ENCODE measurements at places on chromosomes 5 and 9.

- DNase-seq: no peak
These were observed 50.8 kb downstream of the HMGCR start for GRCh38 chr5:75387806-75388205.

DNA sequence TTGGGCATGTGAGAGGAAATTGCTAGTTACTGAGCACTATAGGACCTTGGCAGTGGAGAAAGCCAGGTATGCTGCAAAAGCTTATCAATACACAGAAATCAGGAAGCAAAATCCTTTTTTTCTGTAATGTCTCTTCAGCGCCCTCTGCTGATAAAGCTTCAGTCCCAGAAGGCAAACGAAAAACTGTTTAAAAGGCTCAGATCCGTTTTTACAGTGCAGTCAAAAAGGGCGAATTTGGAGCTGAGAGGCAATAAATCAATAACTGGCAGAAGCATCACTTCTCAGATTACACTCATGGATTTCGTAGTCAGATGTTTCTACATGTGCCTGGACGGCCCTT, 1.1 kb upstream of the MAN2A1 start:
- DNase-seq: no peak

GRCh38 chr5:56389261-56389660, 156.1 kb upstream of the ANKRD55 start:
- DNase-seq: no peak

GRCh38 chr5:24816206-24816605, 171.4 kb upstream of the CDH10 start:
- DNase-seq: no peak

GRCh38 chr5:40601198-40601868, 78.4 kb upstream of the PTGER4 start:
- no peak for DNase-seq

DNA sequence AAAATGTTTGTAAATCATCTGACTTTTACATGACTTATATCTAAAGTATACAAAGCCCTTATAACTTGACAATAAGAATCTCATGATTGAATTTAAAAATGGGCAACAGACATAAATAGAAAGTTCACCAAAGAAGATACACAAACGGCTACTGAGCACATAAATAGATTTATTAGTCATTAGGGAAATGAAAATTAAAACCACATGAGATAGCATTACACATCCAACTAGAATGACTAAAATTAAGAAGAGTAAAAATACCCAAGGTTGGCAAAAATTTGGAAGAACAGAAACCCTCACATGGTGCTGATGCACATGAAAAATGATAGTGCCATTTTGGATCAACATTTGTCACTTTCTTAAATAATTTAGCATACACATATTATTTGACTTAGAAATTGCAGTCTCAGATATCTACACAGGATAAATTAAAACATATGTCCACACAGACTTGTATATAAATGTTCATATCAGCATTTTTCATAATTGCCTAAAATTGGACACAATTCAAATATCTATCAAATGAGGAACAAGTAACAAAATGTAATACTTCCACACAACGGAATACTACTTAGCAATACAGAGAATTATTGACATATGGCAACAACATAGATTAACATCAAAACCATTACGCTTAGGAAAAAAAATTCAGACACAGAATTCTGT, 359.1 kb upstream of the DAB2 start:
- no peak for DNase-seq

DNA sequence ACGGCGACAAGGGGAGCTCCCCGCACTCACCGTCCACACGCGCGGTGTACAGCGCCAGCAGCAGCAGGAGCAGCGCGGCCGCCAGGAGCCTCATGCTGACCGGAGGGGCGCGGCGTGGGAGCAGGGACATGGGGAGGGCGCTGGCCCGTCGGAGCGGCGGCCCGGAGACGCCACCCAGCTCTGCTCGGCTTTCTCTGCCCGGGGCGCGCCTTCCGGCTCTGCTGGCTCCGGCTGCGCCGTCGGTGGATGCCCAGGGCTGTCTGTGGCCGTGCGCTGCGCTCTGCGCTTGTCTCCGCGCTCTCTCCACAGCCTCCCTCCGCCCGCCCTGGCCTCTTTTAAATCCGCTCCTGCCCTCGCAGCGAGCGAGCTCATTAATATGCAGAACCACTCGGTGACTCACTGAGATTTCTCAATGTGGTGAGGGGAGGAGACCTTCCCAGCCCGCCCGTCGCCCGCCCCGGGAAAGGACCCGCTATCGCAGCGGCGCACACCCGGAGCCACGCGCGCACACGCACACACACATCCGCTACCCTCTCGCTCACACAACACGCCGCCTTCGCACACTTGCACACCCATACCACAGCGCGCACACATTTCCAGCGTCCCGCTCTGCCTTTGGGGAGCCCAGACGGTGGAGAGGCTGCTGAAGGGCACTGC, at the start of gene CXCL14:
TSS of gene CXCL14 (minus strand) at position 307 of the 657 bp plus-strand sequence. CDS start at position 94, 213 bp downstream.
- DNase-seq: no peak

DNA sequence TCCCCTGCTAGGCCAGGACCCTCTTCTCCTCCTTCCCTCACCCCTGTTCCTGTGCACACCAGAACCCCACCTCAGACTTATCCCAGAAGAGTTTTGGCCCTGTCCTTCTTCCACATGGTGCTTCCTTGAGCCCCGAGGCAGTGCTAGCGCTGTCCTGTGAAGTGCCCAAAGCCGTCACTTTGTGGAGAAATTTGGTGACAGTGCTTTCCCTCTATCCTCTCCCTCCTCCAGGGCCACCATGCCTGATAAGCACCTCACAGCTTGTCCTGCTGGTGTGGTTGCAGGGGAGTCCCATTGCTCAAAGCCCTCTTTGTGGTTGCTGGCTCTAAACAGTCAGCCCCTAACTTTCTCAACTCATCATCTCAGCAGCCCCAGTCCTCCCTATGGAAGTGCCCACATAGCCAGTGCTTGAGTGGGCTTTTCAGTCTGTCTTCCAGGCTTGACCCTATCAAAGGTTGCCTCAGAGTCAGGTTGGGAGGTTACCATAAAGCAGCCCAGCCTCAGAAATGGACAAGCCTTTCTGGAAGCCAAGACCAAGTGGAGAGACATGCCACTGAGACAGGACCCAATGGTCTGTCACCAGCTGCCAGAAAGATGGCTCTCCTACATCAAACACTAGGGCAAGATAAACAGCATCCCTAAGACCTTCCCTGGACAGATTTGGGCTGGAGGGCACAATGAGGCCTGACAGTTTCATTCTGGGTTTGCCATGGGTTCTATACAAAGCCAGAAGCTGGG, 18.0 kb downstream of the IGIP start:
- no peak for DNase-seq

GRCh38 chr5:32241034-32241783, 67.1 kb upstream of the GOLPH3 start:
- no peak for DNase-seq

- no peak for DNase-seq
These were observed 240.0 kb downstream of the GOLPH3 start for GRCh38 chr5:31934156-31934555.

DNA sequence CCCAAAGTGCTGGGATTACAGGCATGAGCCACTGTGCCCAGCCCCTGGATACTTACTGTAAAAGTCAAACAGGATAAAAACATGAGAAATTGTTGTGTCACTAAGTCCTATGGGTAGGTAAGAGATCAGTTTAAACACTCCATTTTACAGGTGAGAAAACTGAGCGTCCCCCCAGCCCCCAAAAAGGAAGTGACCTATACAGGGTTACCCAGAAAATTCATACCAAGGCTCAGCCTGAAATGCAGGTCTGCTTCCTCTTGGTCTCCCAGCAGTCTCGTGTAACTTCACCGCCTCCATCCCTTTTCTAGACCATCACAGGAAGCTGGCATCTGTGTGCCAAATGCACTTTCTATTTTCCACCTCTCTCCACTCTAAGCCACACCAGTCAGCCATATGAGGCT, 57.2 kb downstream of the TMOD1 start:
- DNase-seq: no peak

GRCh38 chr5:3033033-3033755, 281.7 kb upstream of the IRX2 start:
- DNase-seq: peak; percentile 9

DNA sequence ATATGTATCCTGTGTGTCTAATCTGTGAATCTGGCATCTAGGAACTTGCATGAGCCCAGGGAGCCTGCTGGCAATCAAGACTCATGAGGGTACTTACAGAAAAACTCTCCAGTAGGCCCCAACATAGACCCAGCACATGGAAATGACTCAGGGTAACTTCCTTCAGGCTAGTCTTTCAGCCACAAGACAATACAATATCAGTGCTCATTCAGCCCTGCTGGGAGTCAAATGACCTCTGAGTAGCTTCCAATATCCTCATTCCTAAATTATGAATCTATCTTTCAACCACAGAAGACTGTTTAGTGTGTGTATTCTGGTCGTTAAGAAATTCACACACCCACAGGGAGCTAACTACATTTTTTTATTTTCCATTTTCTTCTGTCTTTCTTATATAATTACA, 1273.0 kb downstream of the EFNA5 start:
- no peak for DNase-seq

DNA sequence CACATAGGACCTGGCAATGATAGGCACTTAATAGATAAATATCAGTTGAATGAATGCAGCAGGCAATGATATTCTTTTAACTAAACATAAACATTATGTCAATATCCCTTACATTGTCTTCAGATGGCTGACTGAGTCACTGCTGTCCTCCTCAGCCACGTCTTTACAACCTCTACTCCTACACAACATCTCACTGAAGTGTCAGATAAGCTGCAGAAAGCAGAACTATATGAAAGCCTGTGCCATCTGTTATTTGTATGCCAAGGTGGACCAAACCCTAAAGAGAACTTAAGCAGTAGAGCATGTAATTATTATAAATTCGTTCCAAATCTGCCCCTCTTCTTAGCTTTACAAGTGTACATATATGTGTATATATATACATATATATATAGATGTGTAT, 271.2 kb downstream of the RASEF start:
- no peak for DNase-seq

- DNase-seq: no peak
These were observed 23.2 kb upstream of the TBC1D9B start for GRCh38 chr5:179930788-179931473.

DNA sequence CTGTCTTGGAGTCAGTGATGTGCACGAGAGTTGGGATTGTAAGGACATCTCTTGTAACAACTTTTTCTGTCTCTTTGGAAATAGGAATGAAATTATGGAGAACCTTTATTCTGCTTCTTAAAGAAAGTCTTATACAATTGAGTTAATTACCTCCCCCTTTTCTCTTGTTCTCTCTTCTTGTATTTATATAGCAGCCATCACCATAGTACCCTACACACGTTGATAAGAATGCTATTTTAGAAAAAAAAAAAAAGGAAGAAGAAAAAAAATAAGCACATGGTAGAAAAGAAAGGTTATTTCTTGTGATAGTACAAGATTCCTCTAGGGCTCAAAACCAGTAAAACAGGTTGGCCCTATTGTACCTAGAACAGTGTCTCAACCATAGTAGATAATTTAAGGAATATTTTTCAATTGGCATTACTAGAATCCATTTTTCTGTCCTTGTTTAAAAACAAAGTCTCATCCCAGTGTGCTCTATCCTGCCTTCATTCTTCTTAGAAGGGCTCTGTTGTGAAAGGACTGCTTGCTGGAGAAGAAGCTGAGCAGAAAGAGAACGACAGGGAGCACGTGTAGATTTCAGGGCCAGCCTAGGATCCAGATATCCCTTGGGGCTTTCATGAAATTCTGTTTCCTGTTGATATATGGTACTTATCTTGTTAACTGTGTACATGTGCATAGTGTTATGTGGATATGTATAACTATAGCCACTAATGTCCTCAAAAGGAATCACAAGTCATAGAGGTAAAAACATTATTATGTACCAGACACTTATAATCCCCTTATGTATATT, 392.3 kb upstream of the MEF2C start:
- no peak for DNase-seq

DNA sequence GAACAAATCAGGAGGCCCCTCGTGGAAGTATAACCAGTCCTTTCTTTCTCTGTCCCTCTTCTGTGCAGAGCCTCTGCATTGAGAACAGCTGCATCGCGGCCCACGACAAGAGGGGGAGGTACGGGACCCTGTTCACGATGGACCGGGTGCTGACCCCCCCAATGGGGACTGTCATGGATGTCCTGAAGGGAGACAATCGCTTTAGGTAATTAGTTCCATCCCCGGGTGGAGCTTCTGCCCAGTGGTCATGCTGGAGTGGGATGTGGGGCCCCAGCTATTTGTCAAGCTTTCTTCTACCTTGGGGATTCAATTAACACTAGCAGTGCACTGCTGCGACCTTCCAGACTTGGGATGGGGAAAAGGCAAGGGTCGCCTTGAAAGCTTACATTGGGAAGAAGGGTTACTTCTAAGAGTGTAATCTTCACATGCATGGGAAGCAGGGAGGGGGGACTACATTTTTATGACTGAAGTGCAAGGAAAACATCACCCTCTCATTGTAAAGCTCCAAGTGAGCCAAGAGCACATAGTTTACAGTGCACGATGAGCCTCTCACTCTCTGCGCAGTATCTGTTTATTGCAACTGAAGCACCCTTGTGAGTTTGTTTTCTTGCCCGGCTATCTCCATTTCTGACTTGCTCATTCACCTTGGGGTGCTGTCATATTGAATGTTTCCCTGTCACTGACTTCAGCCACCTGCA, 27.0 kb downstream of the TGFBI start:
- DNase-seq: no peak

- no peak for DNase-seq
These were observed 107.4 kb downstream of the LMNB1 start for GRCh38 chr5:126884269-126884819.

DNA sequence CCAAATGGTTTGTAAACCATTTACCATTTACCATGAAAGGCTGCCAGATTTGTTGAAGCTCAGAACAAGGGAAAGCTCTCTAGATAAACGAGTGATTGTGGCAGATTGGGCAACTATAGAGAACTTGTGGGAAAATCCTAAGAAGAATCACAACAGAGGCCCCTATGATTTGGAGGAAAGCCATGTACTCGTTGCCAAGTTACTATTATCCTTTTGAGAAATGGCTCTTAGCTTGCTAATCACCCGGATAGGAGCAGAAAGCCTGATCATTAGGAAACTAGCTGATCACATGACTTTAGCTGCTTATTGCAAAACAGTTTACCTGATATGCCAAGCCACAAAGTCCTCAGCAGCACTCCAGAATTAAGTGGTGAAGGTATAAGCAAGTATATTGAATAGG, 23.5 kb upstream of the ATG10 start:
- no peak for DNase-seq

DNA sequence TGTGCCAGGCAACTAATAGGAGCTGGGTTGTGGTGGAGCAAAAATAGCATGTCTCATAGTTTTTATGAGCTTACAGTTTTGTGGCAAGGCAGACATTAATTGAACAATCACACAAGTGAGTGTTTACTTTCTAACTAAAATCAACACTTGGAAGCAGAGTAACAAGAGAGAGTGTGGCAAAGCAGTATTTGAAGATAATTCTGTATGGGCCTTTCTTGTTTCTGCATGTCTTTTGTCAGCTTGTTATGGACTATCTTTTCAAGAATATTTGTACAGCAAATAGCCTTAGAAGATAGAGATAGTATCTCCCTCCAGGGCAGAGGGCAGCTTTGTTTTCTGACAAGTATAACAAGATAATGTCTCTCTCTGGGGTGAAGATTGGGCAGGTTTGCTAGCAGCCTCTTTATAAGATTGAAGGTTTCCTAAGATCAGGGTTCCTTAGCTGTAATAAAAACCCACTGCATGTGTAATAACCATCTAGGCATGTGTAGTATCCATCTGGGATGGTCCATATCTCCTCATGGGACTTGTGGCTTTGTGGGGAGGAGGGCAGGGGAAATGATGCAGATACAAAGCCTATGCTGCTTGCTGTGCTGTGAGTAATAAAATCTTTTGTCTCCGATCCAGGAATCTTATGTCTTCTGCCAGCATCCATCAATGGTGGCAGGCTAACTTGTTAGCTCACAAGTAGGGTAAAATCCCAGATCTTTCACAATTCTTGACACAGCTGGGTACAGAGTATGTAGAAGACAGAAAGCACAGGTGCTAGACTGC, 479.9 kb downstream of the KDM4C start:
- DNase-seq: no peak

- no peak for DNase-seq
These were observed 95.2 kb downstream of the C9orf152 start for GRCh38 chr9:110112792-110113191.
